ENCODE measurements at places on chromosomes 12 and 14. TPM values are rescaled to one million over a fixed set of nuclear protein-coding genes. Genes with fewer than 3 reads are reported as not detected.

Gene GLI1
- total RNA-seq, result 0.91 TPM

GRCh38 chr12:10158406-10158805 lies 13.5 kb downstream of the OLR1 start:
- DNase-seq, result no peak

DNA sequence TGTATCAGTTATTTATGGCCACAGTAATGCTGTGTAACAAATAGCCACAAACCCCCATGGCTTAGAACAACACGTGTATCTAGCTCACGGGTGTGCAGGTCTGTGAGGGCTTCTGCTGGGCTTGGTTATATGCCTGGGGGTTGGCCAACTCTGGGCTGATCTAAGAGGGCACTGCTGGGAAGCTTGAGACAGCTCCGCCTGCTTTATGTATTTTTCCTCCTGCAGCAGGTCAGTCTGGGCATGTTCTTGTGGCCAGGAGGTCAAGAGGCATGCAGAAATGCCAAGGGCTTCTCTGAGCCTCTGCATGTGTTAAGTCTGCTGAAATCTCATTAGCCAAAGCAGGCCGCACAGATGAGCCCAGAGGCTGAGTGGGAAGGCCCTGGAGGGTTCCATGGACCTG lies 105.8 kb downstream of the ZNF664 start:
- DNase-seq, result no peak

DNA sequence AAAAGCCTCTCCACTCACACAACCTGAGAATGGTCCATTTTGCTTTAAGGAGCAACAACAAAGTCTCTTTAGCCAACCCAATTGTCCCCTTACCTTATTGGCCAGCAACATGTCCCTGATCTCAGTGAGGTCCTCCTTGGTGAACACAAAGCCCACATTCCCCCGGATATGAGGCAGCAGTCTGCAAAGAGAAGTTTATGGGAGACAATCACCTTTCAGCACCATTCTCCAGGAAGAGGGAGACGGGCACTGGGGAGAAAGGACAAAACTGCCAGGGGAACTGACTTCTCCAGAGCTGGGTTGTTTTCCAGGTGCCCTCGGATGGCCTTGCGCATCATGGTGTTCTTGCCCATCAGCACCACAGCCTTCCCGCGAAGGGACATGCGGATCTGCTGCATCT lies 1.9 kb downstream of the RPLP0 start:
- no peak for DNase-seq

Gene SLC16A7
- total RNA-seq, result 6.5 TPM

GRCh38 chr14:56752428-56752827 lies 57.9 kb downstream of the OTX2 start:
- no peak for DNase-seq

GRCh38 chr12:1920436-1920835 lies 2.0 kb upstream of the CACNA2D4 start:
- DNase-seq, result no peak

DNA sequence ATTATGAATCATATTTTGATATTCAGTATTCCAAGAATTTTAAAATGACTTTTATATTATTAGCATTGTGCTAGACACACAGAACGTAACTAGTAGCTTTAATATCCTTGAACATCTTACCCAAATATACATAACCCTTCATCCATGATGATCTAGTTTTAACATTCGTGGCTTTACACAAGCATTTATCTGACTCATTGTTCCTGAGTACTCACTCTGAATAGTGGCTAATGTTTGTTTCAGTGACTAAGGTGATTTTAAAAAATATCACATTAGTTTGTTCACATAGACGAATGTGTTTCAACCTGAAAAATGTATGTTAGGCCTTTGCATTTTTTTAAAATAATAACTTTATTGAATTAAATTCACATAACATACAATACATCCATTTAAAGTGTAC lies 80.0 kb upstream of the PTPRQ start:
- no peak for DNase-seq

DNA sequence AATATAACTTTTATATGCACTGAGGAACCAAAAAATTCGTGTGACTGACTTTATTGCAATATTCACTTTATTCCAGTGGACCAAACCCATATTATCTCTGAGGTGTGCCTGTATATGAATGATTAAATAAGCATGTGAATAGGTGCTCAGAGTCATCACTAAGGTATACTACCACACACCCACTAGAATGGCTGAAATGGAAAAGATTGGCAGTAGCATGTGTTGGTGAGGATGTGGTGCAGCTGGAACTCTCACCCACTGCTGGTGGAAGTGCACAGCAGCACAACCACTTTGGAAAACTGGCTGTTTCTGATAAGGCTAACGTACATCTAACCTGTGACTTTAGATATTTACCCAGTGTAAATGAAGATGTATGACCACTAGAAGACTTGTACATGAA lies 36.8 kb downstream of the GOLGA5 start:
- no peak for DNase-seq

Gene TMPRSS12
- not detected for total RNA-seq

GRCh38 chr12:42893803-42894202 lies 304.3 kb upstream of the PRICKLE1 start:
- no peak for DNase-seq

- DNase-seq, result no peak
These were observed 52.6 kb downstream of the SAV1 start for GRCh38 chr14:50615552-50615951.

GRCh38 chr14:53180272-53181221 lies 27.4 kb upstream of the DDHD1 start:
- DNase-seq, result no peak

Gene SLC25A21
- total RNA-seq, result 3.1 TPM

GRCh38 chr12:118164798-118165486 lies 29.0 kb downstream of the PEBP1 start:
- peak; percentile 24 for DNase-seq

DNA sequence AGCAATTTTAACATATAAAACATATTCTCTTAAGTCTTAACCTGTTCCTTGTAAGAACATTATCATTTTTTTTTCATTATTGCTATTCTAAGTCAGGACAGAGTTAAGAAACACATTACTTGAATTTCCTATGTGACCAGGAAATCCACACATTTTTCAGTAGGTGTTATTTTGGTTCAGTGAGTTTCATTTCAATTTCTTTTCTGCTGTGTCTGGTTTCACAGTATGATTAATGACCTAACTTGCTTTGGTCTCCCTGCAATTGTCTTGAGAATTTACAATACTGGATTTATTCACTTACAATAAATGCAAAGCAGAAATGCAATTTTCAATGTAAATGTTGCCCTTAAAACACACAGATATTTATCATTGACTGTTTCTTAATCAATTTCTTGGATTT lies 396.9 kb upstream of the TMTC1 start:
- DNase-seq, result no peak

Gene CLEC1A
- total RNA-seq, result not detected

- no peak for DNase-seq
These were observed 524.5 kb downstream of the GALC start for GRCh38 chr14:87468531-87468930.

GRCh38 chr12:74171478-74171909 lies 366.1 kb upstream of the ATXN7L3B start:
- DNase-seq, result no peak

DNA sequence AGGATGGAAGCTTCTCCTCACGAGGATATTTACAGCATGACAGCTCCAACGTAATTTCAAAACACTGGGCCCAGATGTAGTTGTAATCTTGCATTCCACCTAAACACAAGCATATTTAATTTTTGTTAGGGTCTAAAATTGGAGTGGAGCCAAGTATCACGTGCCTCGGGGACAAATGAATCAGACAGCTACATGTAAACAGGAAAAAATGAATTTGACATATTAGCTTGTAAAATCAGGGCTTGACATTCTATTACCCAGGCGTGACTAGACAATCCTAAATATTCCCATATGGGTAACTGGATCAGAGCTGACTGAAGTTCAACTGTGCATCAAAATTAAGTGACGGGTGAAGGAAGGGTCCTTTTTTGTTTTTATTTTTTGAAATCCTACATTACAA lies 59.0 kb downstream of the MDM2 start:
- DNase-seq, result no peak

GRCh38 chr12:128930606-128931005 lies 77.3 kb downstream of the GLT1D1 start:
- no peak for DNase-seq

DNA sequence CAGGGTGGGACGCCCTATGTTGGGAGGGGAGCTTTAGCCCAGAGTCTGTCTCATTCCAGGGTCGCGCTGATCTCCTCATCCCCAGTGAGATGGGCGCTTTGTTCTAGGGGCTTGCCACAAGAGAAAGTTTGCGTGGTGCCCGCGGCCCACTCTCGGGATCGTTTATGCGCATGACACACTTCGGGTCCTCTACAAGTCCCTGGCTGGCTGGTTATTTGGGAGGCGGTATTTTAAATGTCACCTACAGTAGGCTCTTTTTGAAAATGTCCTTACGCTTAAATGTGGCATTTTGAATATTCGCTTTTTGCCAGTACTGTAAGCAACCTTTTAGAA lies 541 bp downstream of the GOLT1B start:
- no peak for DNase-seq

Gene TGFB3
- 11.7 TPM for total RNA-seq

- DNase-seq, result no peak
These were observed 34.0 kb downstream of the EGLN3 start for GRCh38 chr14:33916663-33917565.

DNA sequence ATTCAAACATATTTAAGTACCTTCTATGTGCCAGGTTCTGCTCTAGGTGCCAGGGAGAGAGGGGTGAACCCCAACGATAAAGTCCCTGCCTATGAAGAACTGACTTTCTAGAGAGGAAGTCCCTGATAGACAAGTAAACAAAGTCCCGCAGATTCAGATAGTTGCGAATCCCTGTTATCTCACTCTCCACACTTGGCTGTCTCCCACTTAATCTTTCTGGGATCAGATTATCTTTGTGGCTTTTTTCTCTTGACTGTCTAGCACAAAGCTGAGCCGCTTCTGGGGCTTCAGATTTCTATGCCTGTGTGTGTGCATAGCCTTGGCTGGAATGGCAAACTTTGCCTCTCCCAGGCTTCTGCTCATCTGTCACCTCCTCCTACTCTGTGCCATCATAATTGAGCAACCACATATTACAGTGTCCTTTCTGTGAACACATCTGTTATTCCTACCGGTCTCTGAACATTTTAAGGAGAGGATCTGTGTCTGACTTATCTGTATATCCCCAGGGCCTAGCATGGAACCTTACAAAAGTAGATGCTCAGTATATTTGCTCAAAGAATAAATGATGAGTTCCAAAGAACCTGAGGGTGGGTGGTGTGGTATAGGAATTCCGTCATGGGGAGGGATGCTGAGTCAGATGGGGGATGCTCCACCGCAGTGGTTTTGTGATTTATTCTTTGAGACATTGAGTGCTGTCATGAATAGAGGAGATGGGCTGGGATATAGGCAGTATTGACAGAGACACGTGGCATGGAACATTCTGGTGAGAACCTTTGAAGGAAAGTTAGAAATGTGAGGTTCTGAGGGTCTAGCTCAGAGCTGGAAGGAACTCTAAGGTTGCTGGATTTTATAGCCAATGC lies 28.5 kb downstream of the RGS6 start:
- no peak for DNase-seq

Gene ANHX
- not detected for total RNA-seq

GRCh38 chr12:109443794-109444193 lies 33.3 kb downstream of the KCTD10 start:
- no peak for DNase-seq

Gene HSPA2
- total RNA-seq, result 2.7 TPM

DNA sequence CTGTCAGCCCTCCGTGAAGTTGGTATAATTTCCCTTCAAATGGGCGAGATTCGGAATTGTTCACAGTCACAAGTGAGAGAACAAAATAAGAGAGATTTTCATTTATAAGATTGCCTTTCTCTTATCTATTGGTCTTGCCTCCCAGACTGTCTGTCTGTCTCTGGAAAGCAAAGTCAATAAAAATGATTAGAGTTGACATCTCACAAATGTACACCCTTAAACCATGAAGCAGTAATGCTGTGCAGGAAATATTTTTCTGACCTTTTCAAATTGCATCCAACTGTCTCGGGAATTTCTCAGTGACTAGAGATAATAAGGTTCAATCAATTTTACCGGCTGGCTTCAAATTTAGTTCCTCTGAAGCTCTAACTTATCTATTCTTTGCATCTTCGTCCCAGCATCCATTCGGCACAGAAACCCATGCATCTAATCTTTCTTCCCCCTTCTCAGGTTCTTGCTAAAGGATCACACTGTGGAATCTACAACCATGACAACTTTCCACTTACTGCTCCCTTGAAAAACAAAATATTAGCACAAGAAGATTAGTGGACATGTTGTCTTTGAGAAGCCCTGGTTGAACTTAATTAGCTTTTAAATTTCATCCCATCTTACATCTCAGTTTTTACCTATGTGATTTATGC lies 93.1 kb downstream of the RMST start:
- DNase-seq, result no peak

DNA sequence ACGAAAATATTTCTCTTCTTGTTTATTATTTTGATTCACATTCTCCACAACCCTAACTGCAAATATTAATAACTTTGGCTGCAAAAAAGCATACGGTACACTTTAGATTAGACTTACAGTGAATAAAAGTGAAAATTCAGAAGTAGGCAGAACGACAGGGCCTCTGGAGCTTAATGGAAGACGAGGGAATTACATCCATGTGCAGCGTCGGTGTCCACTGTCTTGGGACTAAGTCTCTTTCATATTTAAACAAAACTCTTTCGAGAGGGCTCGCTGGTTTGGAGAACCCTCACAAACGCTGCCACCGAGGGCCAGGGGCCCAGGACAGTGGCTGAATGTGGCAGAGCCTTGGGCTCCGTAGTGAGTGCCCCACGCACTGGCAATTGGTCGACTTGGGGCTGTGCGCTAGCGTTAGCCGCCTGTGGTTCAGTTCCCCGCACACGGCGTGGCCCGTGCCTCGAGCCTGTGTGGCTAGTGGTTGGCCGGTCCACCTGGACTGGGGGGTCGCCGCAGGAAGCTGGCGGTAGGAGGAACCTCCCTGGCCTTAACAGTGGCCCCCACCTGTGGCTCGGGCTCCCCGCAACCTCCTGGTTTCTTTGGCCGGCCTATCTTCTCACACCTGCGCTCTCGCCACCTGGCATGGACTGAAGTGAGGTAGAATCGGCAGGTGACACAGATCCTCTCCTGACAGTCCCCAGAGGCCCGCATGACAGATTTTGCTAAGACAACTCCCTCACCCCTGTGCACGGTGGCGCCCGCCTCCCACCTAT lies 739 bp upstream of the PAX9 start:
- no peak for DNase-seq
